Fibroblast of skin of abdomen (primary cell): ENCODE measurements at places on chromosomes 1 and 21.

- no peak for DNase-seq
Measured at GRCh38 chr1:184044603-184045376, 6.7 kb upstream of the TSEN15 start.

DNA sequence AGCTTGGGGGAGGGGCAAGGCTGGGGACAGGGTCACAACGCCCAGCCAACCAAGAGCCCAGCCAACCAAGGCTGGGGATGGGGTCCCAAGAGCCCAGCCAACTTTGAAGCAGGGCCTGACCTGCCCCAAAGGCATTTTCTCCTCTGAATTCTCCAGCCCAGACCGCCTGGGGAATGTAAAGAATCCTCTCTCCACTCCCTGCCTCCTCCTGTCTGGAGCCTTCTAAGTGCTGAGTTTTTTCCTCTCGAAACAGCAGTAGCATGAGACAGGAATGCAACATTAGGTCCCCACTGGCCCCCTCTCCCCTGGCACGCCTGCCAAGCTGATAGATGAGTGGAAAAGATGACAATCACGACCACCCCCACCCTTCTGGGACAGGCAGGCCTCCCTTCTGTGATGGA lies 17.0 kb downstream of the C1orf198 start:
- peak; percentile 91 for DNase-seq

DNA sequence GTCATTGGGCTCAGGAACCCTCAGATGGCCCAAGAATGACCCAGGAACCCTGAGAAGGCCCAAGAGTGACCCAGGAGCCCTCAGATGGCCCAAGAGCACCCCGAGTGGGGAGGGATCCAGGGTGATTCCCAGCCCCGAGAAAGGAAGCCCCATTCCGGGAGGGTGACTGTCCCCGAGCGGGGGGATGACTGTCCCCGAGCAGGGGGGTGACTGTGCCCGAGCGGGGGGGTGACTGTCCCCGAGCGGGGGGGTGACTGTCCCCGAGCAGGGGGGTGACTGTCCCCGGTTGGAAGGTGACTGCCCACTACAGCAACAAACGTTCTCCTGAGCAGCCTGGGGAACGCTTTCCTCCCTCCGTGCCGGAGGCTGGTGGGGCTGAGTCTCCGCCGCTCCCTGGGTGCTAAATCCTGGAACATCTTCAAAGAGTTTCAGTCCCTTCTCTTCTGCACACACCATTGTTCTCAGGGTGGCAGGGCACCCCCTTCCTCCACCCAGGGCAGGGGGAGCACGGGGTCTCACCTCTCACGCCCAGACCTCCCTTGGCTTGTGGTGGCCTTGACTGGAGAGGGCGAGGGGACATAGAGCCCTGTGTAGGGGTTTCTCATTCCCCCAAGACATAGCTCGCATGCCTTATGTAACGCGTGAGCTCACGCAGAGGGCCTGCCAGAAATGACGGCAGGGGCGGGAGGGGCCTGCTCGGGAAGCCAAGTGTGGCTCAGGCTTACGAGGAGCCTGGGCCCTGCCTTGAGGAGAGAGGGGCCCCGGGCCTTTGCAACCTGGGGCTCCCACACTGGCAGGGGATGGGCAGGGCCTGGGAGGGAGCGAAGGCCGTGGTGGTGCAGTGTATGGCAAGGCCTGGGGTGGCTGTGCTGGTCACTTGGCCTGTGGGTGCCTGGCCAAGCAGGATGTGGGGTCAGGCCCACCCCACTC lies 14.3 kb upstream of the SKI start:
- peak; percentile 91 for DNase-seq

- DNase-seq, result peak; percentile 62
Measured at GRCh38 chr1:243848858-243849420, 1.1 kb downstream of the AKT3 start.

GRCh38 chr1:41851589-41851988 lies 67.1 kb downstream of the HIVEP3 start:
- peak; percentile 85 for DNase-seq

- DNase-seq, result no peak
Measured at GRCh38 chr1:8578132-8578877, 239.1 kb downstream of the RERE start.

DNA sequence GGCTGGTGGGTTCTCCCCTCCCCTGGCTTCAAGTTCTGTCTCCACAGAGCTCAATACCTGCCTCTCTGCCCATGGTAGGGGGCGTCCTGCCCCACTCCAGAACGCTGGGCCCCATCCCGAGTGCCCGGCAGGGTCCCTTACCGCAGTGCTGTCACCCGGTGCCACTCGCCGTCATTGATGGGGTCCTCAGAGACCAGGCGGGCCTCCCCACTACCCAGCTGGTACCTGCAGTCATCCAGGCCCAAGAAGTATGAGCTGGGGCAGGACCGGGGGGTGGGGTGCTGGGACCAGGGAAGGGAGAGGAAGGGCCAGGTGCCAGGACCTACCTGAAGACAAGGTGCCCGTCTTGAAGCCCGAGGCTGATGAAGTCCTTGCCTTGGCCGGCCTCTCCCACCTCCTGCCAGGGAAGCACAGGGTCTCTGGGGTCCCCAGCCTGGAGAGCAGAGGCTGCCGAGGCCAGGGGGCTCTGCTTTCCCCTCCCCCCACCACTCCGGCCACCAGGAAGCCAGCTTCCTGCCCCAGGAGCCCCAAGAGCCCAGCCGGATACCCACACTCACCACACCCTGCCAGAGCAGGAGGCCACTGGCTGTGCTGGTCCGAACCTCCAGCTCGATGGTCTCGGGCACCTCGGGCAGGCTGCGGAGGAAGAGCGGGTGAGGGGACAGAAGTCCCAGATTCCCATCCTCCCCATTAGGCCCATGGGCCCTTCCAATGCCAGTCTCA lies 12.1 kb downstream of the LDLRAD2 start:
- no peak for DNase-seq

GRCh38 chr1:89826594-89826993 lies 5.8 kb downstream of the LRRC8D start:
- DNase-seq, result no peak

DNA sequence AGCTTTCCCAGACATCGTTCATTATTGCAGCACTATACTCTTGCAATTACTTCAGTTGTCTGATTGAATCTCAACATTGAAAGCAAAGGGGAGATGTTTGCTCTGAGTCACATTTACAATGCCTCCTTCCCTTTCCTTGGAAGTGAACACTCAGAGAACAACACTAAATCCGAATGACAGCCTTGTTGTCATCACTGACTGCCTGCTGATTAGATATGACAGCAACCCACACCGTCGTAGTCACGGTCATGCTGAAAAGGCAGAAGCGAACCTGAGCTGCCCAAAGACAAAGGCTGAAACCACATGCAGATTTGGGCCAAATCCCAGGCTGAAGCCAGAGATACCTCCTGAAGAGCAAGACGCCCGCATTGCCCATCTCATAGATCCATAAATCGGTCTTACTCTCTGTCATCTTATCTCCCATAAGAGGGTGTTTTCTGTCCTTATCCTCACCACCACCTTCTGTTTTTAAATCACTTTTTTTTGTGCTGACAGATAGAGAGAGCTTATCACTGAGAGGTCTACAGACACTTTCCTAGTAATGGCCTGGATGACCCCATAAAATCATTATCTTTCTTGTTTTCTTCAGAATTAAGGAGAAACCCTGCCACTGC lies 47.5 kb downstream of the TMCO4 start:
- no peak for DNase-seq

GRCh38 chr21:31358158-31358557 lies 14.1 kb upstream of the TIAM1 start:
- DNase-seq, result no peak
